CD4-positive, alpha-beta T cell (primary cell): ENCODE measurements at places on chromosomes 7 and 10. TPM values are rescaled to one million over a fixed set of nuclear protein-coding genes. Genes with fewer than 3 reads are reported as not detected.
A peak's percentile ranks its signal among the peaks of the same experiment; 100 is the strongest.

GRCh38 chr10:94361171-94361794, 1.5 kb downstream of the NOC3L start:
- H3K27ac ChIP-seq: no peak overlapping the region
- no peak for DNase-seq

DNA sequence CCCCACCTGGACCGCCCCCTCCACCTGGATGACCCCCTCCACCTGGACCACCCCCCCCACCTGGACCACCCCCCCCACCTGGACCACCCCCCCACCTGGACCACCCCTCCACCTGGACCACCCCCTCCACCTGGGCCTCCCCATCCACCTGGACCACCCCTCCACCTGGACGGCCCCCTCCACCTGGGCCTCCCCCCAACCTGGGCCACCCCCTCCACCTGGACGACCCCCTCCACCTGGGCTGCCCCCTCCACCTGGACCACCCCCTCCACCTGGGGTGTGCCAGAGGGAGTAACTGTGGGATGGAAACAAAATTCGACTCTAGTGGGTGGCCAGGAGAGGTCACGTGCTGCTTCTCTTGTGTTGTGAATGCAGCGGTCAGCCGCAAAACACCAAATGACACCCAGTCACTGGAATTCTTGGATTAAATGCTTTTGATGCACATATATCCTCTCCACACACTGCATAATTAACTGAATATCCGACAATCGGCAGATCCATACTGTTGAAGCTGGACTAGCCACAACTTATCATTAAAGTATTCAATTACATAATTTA, 316.7 kb downstream of the PTPRN2 start:
- H3K4me3 ChIP-seq: no peak overlapping the region
- no peaks in the 10 kb centered on the region for H3K4me1 ChIP-seq
- H3K27ac ChIP-seq: no peak overlapping the region
- no peaks in the 10 kb centered on the region for H3K27me3 ChIP-seq

- H3K27me3 ChIP-seq: no peaks in the 10 kb centered on the region
- H3K4me3 ChIP-seq: no peak overlapping the region
- H3K27ac ChIP-seq: no peak overlapping the region
- H3K4me1 ChIP-seq: no peaks in the 10 kb centered on the region
- DNase-seq: no peak
Observed at GRCh38 chr10:109696981-109697775, 226.1 kb downstream of the XPNPEP1 start.

DNA sequence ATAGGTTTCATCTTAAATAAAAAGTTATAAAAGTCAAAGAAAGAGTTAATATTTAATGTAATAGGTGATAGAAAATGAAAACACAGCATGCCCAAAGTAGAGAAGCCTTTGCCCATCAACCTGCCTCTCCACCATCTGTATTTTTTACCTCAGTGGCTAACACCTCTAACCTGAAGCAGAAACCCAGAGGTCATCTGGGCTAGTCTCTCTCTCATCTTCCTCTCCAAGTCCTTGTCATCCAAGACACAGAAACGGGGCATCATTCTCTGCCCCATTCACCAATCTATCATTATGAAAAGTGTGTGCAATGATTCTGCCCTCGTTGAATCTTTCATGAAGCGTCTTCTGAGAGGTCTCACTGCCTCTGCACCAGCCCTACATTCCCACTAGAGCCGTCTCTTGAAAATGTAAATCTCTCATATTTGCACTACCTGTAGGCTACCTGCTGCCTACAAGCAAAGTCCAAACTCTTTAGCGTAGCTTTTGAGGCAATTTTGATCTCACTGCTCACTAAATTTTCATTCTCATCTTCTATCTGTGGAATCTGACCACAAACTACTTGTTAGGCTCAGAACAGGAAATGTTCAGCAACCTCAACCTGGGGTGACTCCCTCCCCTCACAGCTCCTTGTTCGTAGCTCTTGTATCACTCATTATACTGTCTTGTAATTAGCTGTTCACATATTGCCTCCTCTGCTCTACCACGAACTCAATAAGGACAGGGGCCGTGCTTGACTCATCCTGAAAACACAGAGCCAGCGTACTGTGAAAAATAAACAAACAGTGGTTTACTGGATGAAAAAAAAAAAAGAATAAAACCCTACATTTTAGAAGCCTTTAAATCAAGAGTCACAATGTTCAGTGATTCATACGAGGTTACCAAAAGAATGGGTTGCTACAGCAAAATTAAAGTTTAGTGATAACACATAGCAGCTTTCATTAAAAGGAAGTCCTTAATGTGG, 83.1 kb downstream of the CTNNA3 start:
- no peaks in the 10 kb centered on the region for H3K36me3 ChIP-seq
- DNase-seq: no peak
- H3K27ac ChIP-seq: peak overlapping the region; percentile 50
- no peaks in the 10 kb centered on the region for H3K27me3 ChIP-seq

The NUPR2 gene
- not detected for total RNA-seq

DNA sequence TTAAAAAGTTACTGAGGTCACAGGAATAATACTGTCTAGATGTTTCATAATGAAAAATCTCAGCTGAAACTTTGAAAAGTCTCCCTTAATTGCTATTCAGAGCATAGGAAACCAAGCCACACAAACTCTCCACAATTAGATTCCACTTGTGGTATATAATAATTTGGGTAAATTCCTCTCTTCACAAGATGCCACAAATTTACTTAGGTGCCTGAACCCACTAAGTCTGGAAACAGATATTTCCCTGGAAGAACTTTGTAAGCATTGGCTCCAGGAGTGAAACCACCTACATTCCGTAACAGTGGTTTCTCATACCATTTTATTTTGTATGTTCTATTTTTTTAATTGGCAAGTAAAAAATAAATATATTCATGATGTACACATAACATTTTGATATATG, 493.4 kb downstream of the SEMA3D start:
- DNase-seq: no peak
- H3K36me3 ChIP-seq: no peaks in the 10 kb centered on the region
- H3K4me1 ChIP-seq: no peaks in the 10 kb centered on the region
- H3K27me3 ChIP-seq: no peaks in the 10 kb centered on the region
- no peak overlapping the region for H3K27ac ChIP-seq
